ENCODE measurements at places on chromosomes 3 and 15.

DNA sequence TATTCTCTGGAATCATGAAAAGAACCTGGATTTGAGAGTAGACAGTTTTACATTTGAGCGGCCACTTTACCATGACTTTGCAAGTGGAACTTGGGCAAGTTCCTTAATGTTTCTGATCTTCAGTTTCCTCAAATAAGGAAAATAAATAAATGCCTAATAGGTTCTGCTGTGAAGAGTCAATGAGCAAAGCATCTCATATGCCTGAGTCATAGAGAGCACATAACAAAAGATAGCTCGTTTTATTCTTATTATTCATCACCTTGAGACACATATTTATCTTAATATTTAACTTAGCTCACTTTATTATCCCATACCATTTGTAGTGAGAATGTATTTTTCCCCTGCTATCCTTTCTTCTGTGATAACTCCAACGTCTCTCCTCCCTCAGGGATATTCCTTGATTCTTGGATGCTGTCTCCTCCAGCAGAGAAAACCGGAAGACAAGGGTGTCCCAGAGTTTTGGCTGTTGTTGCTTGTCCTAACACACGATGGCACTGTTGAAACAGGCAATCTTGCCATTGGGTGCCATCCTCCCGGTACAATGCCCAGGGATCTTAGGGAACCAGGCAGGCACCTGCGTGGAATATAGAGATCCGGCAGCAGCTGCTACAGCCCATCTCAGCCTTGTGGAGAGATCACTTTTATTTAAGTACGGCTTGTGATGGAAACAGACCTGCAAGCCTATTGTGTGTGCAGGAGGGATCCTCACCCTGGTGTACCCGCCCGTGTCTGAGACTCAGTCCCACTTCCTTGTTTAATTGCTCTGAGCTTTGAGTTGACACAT is 33.3 kb upstream of the VPS33B start:
- peak; percentile 43 for DNase-seq

GRCh38 chr3:18765662-18766061 is 340.5 kb upstream of the SATB1 start:
- DNase-seq = no peak

- DNase-seq = no peak
Observed at GRCh38 chr3:17469954-17470353, 272.5 kb downstream of the TBC1D5 start.

GRCh38 chr3:157151627-157152026 is 8.3 kb downstream of the CCNL1 start:
- no peak for DNase-seq

GRCh38 chr3:96813134-96813819 is 1.1 kb upstream of the EPHA6 start:
- DNase-seq = peak; percentile 64

DNA sequence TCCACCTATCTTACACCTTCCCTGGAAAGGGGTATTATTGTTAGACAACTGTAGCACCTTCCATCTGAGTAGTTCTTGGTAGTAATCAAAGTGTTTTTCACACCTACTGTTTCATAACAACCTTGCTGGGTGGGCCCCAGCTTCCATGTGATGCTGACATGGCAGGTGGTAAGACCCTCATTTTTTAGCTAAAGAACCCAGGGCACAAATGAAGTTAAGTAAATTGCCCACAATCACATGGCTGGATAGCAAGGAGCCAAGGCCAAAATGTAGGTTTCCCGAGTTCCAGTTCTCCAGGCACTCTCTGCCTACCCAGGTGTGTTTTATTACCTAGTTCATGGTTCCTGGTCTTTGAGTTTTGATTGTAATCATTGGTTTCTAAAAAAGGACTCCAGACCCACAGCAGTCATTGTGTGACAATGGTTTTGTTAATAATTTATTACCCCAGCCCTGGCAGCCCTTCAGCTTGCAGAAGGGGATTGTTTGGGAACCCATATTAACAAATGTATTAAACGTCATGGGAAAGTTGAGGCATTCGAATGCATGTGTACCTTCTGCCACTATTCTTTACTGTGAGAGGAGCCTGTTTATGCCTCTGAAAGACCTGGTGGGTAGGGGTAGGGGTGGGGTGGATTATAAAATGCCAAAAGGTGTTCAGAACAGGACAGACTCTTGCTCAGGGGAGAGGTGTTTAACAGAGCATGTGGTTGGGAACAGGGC is 222.2 kb upstream of the BHLHE40 start:
- no peak for DNase-seq

DNA sequence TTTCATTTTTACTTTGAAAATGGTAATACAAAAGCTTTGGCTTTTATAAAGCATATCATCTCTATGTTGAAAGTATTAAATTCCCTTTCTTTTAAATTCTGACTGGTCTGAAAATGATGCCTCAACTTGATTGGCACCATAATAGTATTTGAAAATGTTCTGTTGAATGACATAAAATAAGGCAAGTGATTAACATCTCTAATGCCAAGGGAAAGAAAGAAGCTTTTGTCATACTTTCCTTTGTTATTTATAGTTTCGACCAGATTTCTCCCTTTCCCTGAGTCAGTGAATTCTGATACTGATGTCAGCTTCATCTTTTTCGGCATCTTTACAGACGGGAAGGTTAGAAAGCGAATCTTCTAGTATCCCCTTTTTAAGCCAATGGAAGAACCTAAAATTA is 3.4 kb upstream of the AP4E1 start:
- no peak for DNase-seq

- DNase-seq = no peak
Observed at GRCh38 chr3:144544871-144545270, 573.2 kb downstream of the DIPK2A start.

DNA sequence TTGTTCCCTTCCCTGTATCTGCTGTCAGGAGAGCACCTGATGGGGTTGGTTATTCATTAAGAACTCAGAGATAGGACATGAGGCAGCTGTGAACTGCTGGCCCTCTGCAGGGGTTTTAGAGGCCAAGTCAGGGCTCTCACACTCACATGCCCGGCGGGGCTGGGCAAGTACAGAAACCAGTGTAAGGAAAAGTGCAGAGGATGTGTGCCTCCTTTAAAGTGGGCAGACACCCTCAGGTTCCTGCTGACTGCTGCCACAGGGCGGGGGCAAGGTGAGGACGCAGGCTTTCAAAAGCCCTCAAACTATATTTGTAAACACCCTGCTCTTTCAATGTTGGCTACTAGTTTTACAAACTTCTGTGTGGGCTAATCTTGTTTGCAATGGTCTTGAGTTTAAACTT is 22.4 kb downstream of the CXCR6 start:
- DNase-seq = no peak

DNA sequence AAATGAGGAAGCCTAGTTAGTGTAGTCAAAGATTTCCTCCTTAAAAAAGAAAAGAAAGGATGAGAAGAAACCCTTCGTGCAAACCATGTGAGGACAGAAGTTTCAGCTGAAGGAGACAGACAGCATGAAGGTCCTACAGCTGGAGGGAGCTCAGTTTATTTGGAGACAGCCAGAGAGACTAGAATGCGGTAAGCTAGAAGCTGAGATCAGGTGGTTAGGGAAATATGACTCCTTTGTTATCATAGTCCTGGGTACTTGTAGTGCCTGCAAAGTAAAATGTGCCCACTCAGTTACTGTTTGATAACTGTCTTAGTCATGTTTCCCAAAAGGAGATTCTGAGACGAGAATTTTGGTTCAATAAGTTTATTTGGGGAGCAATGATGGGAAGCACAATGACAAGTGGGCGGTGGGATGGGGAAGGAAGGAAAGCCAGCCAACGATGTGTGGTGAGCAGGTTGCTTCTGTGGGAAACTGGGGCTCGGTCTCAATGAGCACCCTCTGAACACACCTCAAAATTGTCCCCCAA is 178.8 kb upstream of the SNTN start:
- no peak for DNase-seq

GRCh38 chr3:140433431-140433830 is 244.4 kb upstream of the TRIM42 start:
- no peak for DNase-seq

DNA sequence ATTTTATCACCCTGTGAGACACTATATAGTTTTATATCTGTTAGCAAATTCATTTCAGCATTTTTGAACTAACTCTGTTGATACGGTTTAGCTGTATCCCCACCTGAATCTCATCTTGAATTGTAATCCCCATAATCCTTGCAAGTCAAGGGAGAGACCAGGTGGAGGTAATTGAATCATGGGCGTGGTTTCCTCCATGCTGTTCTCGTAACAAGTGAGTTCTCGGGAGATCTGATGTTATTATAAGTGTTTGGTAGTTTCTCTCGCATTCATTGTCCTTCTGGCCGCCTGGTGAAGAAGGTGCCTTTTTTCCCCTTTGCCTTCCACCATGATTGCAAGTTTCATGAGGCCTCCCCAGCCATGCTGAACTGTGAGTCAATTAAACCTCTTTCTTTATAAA is 53.2 kb upstream of the TMC3 start:
- DNase-seq = no peak

DNA sequence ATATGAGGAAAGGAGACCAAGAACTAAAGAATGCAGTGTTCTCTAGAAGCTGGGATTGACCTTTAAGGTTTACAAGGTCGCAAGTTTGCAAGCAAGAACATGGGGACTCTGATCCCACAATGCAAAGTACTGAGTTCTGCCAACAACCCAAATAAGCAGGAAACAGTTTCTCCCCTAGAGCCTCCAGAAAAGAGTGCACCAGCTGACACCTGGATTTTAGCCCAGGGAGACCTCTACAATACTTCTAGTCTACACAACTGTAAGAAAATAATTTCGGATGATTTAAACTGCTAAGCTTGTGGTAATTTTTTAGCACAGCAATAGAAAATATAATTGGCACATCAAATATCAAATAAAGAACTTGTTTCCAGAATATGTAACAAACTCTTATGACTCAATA is 46.4 kb downstream of the EHHADH start:
- DNase-seq = no peak

DNA sequence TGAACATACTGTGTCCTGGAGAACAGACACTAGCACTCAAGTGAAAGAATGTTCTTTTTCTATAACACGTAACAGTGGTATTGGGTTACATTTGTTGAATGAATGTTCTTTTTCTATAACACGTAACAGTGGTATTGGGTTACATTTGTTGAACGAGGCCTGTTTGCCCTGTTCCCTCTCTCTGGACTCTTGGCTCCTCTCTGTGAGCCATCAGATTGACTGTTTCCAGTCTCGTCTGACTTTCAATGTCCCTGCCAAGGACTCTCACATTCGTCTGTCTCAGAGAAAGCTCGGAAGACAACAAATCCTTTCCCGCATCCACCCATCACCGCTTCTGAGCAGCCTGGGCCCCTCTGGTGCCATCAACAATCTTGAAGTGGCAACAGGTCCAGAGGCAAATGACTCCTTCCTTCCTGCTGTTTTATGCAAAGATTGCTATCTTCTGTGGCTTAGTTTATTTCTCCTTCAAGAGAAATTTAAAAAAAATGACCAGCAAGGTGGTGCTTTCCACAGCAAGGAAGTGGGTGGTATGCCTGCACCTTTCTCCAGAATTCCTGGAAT is 8.0 kb downstream of the TMEM45A start:
- DNase-seq = no peak

GRCh38 chr3:170050753-170051152 is 13.0 kb downstream of the GPR160 start:
- DNase-seq = no peak

DNA sequence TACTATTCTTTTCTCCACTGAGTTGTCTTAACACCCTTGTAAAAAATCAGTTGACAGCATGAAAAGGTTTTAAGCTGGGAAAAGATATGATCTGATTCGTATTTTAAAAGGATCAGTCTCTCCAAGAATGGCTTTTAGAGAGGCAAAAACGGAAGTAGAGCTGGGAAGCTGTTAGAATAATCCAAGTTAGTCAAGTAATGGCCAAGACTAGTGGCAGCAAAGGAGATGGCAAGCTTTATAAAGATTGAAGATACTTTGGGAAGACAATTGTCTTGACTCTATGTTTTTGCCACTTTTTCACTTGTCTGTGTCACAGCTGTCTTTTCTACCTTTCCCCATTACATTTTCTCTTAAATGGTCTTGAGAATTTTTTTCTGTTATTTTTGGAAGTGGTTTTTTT is 243.5 kb upstream of the MANF start:
- no peak for DNase-seq

DNA sequence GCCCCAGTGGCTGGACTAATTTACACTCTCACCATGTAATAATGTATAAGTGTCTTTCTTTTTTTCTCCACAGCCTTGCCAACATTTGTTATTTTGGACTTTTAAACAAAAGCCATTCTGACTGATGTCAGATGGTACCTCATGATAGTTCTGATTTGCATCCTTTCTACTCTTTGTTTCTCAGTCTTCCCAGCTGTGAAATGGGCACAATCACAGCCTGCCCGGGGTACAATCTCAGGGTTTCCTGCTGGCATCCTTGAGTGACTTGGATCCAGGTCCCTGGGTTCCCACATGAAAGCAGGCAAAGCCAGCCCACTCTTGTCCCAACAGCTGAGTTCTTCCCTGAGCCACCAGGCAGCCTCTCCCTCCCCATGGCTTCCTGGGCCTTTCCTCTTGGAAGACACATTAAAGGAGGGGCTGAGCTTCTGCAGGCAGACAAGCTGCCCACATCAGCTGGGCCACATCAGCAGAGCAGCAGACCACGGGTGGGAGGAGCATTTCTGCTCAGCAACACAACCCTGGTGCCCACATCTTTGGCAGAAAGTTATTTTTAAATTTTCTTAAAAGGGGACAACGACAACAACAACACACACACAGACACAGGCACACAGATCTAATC is 82.0 kb downstream of the MYLK start:
- DNase-seq = no peak

DNA sequence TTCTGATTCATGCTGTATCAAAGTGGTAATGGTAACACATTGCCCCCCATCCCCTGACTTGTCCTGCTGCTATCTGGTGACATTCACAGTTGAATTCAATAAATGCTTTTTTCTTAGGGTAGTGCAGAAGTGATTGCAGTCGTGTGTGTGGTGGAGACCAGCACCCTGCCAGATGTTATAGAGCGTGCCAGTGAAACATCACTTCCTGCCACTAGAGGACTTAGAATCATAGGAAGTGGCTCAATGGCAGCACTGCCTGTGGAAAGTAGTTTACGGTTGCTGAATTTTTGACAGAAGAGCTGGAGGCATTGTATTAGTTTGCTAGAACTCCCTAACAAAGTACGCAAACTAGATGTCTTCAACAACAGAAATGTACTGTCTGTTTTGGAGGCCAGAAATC is 37.4 kb upstream of the P2RY12 start:
- no peak for DNase-seq

DNA sequence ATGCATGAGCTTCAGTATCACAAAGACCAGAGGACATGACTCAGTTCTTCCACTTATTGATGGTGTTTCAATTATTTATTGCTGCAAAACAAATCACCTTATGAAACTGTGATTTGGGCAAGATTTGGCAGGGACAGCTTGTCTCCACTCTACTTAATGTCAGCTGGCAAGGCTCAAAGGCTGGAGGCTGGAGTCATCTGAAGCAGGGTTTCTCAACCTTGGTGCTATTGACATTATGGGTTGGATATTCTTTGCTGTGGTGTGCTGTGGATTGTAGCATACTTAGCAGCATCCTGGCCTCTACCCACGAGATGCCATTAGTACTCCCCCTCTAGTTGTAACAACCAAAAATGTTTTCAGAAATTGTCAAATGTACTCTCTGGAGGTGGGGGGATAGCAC is 138.8 kb upstream of the PEX5L start:
- no peak for DNase-seq

DNA sequence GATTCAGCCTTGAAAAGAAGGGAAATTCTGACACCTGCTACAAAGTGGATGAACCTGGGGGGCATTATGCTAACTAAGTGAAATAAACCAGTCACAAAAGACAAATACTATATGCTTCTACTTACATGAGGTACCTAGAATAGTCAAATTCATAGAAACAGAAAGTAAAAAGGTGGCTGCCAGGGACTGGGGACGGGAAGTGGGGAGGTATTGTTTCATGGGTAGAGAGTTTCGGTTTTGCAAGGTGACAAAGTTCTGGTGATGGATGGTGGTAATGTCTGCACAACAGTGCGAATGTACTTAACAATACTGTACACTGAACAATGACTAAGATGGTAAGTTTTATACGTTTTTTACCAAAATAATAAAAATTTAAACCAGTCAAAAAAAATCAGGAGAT is 4.8 kb downstream of the IDH2 start:
- DNase-seq = no peak

Data from DMS 273 treated with DMSO at 0.1 percent for 48 hours (cell line).